ENCODE measurements at places on chromosomes 7 and 10. TPM values are rescaled to one million over a fixed set of nuclear protein-coding genes. Genes with fewer than 3 reads are reported as not detected.

Gene SCART1
- total RNA-seq, result 3.8 TPM

DNA sequence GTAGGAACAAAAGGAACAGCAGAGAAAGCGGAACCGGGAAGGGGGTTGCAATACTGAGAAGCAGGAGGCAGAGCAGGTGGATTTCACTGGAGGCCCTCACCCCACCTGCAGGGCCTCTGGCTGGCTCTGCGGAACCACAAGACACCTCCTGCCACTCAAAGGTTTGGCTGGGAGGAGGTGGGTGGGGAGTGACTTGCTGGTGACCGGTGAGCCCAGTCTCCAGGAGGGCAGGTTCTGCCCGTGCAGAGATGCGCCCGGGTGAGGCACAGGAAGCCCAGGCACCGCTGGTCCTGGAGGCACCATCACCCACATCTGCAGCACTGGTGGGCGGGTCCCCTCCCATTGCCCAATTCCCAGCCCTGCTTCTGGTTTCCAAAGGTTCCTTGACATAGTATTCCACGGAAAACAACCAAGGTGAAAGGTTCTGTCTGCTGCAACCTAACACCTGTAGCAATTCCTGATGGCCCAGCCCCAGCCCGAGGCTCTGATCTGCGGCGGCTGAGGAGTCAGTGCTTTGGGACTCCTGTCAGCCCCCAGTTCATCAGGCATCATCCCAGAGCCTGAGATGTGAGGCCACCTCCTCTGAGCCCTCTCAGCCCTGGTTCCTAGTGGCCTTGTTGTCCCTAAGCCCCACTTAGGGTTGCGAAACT is 64.4 kb downstream of the CALML3 start:
- no peak for DNase-seq
- peaks cover 2% of the 10 kb centered on the region for H3K27me3 ChIP-seq
- H3K4me3 ChIP-seq, result no peak overlapping the region
- no peak overlapping the region for H3K27ac ChIP-seq
- peaks cover 1% of the 10 kb centered on the region for H3K36me3 ChIP-seq
- H3K4me1 ChIP-seq, result peaks cover 8% of the 10 kb centered on the region

GRCh38 chr10:50558371-50558770 is 65.4 kb downstream of the SGMS1 start:
- H3K27me3 ChIP-seq, result no peaks in the 10 kb centered on the region
- H3K4me1 ChIP-seq, result peaks cover 50% of the 10 kb centered on the region
- no peak overlapping the region for H3K4me3 ChIP-seq
- H3K36me3 ChIP-seq, result peaks cover 8% of the 10 kb centered on the region
- H3K27ac ChIP-seq, result no peak overlapping the region

DNA sequence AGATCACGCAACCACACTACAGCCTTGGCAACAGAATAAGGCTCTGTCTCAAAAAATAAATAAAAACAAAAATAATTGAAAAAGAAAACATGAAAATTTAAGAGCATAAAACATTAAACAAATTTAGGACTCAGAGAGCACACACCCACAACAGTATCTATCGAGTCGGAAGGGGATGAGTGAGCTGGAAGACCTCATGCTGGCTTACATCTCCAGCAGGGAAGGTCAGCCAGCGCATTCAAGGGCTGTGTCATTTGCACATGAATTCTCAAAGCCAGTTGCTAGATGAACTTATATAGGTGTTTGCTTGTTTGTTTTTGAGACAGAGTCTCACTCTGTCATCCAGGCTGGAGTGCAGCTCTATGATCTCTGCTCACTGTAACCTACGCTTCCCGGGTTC is 50.3 kb downstream of the SRRM3 start:
- peaks cover 9% of the 10 kb centered on the region for H3K27me3 ChIP-seq
- DNase-seq, result no peak
- H3K4me3 ChIP-seq, result no peak overlapping the region
- no peaks in the 10 kb centered on the region for H3K4me1 ChIP-seq
- no peaks in the 10 kb centered on the region for H3K36me3 ChIP-seq

- H3K27ac ChIP-seq, result no peak overlapping the region
- DNase-seq, result no peak
- no peak overlapping the region for H3K4me3 ChIP-seq
- no peaks in the 10 kb centered on the region for H3K4me1 ChIP-seq
- H3K27me3 ChIP-seq, result no peaks in the 10 kb centered on the region
Measured at GRCh38 chr7:114218283-114218682, 196.3 kb upstream of the FOXP2 start.

- H3K27ac ChIP-seq, result no peak overlapping the region
- no peaks in the 10 kb centered on the region for H3K36me3 ChIP-seq
- peaks cover 3% of the 10 kb centered on the region for H3K27me3 ChIP-seq
- no peak for DNase-seq
- no peak overlapping the region for H3K4me3 ChIP-seq
Measured at GRCh38 chr10:50882540-50882983, 2.9 kb downstream of the A1CF start.
